Ecto neural progenitor cell (in vitro differentiated cells): ENCODE measurements at places on chromosomes 13 and 19.

DNA sequence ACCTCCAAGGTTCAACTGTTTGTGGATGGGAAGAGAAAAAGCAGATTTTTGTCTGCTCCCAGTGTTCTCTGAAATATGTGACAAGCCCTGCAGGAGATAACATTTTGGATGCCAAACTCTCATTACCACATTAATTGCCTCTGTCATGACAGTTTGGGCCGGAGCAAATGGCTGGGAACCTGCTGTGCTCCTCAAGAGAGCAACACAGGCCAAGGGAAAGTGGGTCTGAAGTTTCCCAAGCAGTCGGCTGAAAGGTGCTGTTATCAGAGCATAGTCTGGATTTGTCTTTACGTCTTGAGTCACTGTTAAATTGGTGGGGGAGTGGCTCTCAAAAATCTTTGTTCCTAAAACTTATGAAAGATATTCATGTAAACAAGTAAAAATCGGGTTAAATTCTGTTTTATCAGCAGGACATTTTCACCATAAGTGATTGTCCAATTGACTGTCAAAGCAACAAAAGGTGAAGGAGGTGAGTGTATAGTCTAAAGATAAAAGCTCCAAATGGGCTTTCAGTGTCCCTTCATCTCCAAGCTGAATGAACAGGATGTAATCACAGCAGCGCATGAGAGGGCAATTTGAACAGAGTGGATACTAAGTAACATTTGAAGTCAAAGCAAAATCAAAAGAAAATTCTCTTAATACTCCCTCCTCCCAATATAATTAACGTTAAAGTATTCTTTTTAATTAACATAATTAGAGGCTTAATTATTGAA is 844.8 kb downstream of the PCDH17 start:
- no peak for DNase-seq

DNA sequence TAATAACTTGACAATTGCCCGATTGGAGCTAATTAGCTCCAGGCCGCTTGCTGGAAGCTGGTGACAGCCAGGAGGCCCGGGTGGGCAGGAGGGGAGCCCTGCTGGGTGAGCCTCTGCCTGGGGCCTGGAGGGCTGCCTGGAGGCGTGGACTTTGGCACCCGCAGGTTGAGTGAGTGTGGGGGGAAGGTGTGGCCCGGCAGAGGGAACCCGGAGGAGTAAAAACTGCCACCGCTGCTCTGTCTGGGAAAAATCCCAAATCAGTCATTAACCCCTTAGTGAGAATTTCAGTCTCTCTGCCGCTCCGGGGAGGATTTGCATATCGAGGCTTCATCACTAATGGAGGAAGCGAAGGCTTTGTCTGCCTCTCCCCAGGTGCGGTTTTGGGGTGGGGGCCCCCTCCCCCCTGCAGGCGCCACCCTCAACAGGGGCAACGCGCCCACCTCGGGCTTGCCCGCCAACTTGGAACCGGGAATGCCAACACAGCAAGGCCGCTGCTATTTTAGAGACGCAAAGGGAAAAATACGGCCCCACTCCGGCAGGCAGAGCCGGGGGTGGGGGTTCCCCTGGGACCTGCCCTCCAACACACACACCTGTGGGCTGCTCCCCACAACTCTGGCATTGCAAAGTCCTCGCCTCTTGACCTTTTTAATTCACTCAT is 6.2 kb downstream of the EFNA2 start:
- no peak for DNase-seq

DNA sequence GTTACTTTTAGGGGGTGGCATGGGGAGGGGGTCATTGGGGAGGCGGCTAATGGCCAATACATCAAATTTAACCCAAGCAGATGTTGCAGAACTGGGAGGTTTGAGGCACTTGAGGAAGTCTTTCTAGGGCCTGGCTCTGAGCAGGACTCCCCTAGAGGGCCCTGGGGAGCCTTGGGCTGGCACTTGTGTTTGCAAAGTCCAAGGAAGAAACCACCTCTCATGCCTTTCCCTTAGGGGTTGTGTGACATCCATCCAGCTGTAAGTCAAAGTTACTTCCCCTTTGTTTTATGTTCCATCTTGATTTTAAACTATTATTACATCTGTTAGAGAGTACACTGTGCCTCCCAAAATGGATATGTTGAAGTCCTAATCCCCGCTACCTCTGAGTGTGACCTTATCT is 159.9 kb downstream of the KATNAL1 start:
- no peak for DNase-seq

- DNase-seq = peak; percentile 11
Measured at GRCh38 chr19:27657271-27658051, 1555.5 kb downstream of the UQCRFS1 start.

DNA sequence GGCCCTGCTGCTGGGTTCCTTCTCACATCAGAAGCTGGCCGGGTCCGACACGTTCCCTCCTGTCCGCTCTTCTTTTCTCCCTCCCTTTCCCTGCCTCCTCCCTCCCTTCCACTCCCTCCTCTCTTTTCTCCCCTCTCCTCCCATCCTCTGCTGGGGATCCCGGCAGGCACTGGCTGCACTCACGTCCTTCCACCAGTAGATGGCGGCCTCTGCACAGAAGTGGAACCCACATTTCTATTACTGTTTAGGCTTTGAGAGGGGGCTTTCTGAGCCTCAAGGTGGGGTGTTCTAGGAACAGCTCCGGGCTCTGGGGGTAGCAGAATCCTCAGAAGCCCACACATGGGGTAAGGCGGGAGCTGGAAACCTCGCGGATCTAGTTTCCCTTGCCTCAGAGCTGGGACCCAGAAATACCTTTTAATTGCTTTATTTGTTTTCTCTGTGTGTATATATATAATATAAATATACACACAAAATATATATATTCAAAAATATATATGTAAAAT is 294.2 kb downstream of the ZNF536 start:
- peak; percentile 72 for DNase-seq

DNA sequence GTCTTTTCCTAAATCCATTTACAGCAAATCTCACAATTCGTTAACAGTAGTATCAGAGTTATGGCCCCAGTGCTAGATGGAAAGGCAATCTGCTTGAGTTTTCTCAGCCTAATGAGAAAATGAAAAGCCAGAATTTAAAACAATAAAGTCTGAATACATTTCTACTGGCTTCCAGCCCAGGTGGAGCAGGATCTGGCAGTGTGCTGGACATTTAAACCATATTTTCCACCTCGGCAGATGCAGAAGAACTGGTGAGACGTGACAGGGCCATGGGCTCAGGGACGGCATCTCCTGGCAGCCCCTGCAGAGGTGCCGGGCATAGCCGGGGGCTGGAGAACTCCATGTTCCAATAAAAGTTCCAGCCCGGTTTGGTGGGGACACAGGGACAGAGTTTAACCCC is 7.1 kb downstream of the SMIM7 start:
- DNase-seq = no peak

- no peak for DNase-seq
Measured at GRCh38 chr13:92827503-92827902, 399.1 kb upstream of the GPC6 start.

- DNase-seq = no peak
Measured at GRCh38 chr13:37306778-37307544, 201.5 kb upstream of the CSNK1A1L start.

DNA sequence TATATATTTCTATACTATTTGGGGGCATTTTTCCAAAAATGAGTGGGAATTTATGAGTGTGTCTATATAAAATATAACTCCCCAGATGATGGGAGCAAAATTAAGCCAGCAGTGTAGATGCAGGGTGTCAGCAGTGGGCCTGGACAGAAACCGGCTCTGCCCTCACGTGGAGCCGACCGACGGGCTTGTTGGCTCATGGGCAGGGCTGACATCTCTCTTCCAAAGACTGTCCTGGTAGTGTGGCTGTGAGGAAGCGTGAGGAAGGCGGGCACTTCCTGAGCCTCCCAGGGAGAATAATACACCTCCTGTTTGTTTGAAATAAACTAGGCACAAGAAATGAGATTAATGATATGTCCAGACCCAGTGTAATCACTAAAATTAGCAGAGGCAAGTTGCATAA is 206.5 kb downstream of the TEX29 start:
- no peak for DNase-seq

GRCh38 chr19:14517446-14517839 is 754 bp downstream of the DNAJB1 start:
- no peak for DNase-seq

DNA sequence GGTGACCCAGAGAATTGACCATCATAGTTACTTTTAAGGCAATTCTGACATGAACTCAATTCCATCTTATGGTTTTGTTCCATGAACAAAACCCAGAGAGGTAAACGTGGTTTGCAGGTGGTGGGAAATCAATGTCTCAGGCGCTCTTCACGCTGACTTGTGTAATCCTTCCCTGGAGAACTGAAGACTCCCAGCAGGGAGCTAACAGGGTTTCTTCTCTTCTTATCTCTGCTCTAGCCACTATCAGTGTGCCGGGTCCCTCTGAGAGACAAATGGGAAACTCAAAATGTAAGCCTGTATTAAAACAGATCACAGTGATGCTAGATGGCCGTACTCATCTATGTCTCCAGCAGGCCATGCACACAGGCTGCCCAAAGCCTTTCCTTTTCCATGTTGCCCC is 57.6 kb upstream of the ARGLU1 start:
- DNase-seq = no peak

GRCh38 chr19:32458500-32459123 is 53.0 kb downstream of the DPY19L3 start:
- DNase-seq = no peak

DNA sequence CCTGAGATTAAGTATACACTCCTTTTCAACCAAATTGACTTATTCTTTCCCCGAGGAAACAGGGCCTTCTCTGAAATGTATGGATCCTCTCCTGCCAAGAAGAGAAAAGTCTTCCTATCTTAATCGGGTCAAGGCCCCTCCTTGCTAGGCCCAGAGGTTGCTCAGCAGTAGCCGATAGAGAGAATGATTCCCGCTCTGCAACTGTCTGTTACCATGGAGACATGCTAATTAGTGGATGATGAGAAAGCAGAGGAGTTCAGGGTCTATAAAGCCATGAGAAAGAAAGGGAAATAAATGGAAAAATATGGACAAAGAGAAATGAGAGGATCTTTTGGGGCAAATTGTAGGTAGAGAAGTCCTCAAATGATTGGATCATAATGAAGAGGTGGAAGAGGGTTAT is 103.5 kb downstream of the POU4F1 start:
- DNase-seq = no peak

- DNase-seq = no peak
Measured at GRCh38 chr13:114123448-114123847, 9.0 kb downstream of the RASA3 start.

DNA sequence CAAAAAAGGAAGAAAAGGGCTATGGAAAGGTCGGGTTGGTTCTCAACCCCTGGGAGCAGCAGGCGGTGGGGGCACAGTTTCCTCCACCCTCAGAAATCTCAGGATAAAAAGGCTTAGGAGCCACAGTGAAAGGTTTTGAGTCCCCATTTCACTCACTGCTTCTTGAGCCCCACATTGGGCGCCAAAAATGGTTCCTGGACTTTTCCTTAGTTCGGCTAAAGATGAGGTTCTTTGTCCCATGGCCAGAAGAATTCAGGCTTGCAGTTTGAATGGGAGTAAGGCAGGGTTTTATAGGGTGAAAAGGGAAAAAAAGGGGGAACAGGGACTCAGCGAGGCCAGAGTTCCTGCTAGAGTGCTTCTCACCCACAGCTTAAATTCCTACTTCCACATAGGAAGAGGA is 179.5 kb downstream of the GGACT start:
- DNase-seq = no peak

DNA sequence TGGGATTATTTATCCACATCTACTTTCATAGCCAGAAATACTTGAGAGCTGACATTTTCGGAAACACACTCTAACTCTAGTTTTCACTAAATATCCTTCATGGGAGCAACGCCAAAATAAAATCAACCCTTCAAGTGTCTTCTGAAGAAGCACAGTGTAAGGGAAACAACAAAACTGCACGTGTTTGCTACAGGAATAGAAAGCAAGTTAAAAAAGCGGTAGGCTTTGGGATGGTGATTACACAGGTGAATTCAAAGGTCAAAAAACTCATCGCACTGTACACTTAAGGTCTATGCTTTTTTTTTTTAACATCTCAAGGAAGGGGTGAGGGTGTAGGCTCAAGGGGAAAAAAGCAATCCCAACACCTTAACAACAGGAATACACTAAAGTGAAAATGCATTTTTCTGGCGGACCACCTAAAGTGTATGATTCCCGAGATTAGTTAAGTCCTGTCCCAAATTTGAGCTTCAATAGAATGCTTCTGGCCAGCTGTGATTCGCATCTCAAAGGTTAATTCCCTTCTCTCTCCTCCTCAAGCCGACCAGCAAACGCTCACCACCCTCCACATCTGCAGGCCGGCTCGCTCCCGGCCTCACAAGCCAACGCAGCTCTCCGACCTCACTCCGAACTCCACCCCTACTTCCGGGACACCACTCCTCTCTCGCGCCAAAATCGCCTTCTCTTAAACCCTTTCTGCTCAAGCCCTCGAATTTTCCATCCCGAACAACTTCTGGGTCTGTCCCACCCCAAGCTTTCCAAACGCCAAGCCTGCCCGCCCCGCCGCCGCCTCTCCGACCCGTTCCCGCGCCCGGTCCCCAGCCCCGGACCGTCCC is 1.1 kb downstream of the ARGLU1 start:
- DNase-seq = no peak

- DNase-seq = no peak
Measured at GRCh38 chr13:44046428-44046827, 166.7 kb downstream of the LACC1 start.

DNA sequence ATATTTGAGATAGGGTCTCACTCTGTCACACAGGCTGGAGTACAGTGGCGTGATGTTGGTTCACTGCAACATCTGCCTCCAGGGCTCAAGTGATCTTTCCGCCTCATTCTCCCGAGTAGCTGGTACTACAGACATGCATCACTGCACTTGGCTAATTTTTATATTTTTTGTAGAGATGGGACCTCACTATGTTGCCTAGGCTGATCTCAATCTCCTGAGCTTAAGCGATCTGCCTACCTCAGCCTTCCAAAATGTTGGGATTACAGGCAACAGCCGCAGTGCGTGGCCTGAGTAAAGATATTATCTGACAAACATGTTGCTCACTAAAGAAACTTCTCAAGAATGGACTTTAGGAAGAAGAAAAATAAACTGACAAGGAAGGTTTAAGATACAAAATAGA is 125.4 kb upstream of the ABCC4 start:
- no peak for DNase-seq

DNA sequence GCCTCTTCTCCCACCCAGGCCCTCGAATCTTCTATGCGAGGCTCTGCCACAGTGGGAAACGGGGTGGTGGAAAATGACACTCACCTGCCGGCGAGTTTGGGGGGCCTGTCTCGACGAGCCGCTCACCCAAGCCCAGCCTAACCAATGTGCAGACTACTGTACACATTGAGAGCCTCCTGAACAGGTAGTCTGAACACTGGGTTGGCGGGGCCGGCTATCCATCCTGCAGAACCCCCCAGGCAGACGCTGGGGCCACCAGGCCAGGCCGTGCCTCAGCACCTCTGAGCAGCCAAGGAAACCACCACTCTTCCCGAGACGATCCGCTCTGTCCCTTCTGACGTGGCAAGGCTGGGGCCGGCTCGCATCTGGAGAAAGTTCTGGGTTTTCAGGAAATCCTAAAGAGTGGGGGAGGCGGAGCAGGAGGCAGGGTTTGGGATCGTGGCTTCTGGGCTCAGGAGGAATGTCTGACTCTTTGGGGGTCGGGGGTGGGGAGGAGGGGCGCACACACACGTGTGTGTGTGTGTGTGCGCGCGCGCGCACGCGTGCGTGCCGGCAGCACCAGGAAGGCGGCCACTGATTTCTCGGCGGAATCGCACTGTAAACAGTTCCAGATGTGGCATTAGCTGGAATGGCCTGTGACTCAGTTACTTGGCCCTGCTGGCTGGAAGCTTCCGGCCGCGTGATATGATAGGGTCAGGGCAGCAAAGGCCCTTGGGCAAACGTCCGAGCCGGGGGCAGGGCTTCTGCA is 18.5 kb downstream of the TMED1 start:
- no peak for DNase-seq

- DNase-seq = no peak
Measured at GRCh38 chr13:99295488-99296252, 11.5 kb downstream of the GPR183 start.
